NCI-H2107 (cell line): ENCODE measurements at places on chromosomes 2 and 18.

DNA sequence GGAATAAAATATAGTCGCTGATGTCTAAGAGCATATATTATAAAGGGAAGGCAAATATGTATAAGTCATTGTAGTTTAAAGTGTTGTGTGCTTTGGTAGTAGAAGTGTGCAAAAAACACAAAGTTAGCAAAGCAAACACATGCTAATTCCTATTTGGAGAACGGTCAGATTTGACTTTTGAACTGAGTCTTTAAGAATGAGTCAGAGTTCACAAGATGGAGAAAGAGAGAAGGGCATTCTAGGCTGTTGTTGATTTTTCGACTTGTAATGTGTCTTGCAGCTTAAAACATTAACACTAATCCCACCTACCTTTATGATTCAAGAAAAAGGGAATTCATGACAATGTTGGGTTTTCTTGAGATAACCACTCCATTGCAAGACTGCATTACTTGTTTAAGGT, 98.1 kb downstream of the CRIM1 start:
- no peak for DNase-seq

DNA sequence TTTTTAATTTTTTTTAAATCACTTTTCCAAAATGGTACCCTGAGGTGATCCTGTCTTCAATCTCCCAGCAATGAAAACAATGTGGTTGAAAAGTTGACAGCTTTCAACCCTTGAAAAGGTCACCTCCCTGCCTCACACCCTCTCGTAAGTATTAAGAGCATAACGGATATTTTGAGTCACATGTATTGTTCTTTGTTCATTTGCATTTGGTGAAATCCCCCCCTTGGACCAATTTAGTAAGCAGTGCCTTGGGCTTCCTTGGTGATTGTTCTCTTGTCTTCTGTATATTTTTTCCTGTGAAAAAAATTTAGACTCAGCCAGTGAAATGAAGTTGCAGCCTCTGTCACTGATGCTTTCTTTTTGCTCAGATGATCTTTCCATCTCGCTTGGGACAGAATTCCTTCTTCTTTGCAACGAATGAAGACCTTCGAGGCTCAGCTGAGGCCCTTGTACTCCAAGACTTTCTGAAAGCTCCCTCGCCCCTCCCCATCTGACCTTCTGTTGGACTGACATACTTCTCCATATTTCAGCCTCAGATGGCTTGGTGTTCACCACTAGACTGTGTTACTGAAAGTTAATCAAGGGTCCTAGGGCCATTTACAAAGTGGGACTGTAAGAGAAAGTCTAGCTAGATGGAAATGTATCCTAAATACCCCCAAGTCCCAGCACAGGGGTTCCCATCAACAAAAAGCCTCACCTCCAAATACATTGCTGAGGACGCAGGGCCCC, 158.4 kb downstream of the BCL2 start:
- no peak for DNase-seq

DNA sequence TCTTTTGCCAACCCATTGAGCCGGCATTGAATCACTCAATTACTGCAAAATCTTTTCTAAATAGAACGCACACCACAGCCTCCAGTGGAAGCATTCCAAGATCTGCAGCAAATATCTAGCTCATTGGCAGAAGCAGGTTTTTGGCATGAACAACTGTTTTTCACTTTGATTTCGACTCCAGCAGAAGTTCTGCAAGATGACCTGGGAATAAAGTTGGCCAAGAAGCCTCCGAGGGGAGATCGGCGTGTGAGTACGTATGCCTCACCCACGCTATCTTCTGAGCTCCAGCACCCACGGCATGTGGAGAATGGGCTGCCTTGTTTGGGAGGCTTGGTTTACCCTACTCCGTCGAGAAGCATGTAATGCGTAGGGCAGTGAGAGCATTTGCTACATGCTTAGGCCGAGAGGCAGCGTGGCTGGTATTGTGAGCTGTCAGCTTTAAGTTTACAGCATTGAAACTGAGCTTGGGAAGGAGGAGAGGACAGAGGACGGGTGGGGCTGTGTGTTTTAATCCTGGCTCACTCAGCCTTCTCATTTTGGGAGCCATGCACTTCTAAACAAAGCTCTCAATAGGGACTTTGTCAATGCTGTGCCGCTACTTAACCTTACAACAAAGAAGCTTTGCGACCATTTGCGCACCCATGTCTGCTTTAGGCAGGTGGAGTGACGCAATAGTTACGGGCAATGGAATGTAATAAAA, 10.5 kb downstream of the PCARE start:
- no peak for DNase-seq

- no peak for DNase-seq
Observed at GRCh38 chr2:43127208-43127940, 99.0 kb downstream of the ZFP36L2 start.

DNA sequence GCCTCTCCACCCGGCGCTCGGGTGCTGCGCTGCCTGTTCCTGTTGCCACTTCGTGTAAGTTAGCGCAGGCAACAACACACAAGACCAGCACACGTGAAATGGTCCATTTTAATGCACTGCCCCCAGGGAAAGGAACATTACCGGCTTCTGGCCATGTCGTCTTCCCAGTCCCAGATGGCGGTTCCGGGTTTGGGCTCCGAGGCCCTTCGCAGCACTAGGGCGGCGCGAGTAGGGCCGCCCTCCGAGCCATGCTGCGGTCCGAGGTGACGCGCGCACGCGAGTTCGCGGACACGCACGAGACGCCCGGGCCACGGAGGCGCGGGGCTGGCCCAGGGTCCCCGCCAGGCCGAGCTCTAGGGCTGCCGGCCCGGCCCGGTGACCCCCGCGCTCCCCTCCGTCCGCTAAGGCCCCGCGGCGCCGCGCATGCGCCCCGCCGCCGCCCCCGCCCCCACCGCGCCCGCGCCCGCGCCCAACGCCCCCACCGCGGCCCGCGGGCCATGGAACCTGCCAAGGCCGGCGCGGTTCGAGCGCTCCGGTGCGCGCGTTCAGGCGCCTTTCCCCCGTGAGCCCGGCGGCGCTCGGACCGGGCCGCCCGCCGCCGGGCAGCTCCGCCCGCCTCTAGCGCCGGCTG, 367 bp upstream of the ZNF236 start:
- DNase-seq, result peak; percentile 72

DNA sequence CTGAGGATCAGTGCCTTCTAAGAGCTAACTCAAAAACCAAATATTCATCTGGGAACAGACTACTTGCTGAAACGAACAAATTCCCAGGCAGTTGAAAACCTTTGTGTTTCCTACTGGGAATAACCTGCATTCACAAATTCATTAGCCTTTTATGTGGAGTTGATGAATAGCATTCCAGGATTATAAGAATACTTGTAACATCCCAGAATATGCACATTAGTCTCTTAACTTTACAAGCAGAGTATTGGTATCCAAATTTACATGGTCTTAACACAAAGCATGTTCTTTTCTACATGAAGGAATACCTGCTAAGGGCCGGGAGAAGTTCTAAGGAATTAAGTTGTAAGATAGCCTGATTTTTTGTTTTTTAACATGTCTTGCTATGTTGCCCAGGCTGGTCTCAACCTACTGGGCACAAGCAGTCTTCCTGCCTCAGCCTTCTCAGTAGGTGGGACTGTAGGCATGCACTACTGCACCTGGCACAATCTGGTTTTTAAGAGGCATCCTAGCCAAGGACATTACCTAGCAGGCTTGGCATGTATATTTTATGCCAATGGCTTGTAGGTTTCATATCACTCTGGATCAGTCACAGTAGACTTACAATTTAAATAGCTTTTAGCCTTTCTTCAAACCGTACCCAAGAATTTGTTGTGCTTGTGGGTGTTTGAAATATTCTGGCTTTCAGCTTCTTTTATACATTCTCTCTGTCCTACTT, 50.7 kb downstream of the MGAT5 start:
- DNase-seq, result no peak

DNA sequence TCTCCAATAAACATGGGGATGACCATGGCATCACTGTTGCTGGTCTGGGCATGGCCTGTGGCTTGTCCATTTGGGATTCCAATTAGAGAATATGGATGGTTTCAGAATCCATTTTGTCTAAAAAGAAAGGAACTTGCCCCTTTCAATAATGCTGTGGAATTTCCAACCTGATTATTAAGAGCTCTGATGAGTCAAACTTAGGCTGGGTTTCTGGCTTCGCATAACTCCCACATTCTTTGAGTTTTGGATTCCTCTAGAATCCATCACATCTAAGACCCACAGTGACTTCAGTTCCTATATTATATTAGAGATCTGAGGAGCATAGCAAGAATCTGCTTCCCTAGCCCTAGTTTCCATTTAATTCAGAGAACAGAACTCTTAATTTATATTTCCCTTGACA, 531.5 kb downstream of the TNS1 start:
- DNase-seq, result no peak

- no peak for DNase-seq
Observed at GRCh38 chr2:99140056-99140859, 1.2 kb upstream of the C2orf15 start.

GRCh38 chr18:49619801-49620200, 57.9 kb downstream of the LIPG start:
- no peak for DNase-seq

DNA sequence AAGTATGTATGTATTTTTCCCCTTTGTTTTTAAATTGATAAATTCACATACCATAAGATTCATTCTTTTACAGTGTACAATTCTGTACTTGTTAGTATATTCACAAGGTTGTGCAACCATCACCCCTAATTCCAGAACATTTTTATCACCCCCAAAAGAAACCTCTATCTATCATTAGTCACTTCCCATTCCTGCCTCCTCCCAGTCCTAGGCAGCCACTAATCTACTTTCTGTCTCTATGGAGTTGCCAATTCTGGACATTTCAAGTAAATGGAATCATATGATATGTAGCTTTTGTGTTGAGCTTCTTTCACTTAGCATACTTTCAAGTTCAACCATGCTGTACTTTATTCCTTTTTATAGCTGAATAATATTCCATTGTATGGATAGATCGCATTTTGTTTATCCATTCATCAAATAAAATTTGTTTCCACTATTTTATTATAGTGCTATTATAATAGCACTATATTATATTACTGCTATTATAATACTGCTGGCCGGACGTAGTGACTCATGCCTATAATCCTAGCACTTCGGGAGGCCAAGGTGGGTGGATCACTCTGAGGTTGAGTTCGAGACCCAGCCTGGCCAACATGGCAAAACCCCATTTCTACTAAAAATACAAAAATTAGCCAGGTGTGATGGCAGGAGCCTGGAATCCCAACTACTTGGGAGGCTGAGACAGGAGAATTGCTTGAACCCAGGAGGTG, 10.9 kb downstream of the STARD7 start:
- DNase-seq, result no peak

DNA sequence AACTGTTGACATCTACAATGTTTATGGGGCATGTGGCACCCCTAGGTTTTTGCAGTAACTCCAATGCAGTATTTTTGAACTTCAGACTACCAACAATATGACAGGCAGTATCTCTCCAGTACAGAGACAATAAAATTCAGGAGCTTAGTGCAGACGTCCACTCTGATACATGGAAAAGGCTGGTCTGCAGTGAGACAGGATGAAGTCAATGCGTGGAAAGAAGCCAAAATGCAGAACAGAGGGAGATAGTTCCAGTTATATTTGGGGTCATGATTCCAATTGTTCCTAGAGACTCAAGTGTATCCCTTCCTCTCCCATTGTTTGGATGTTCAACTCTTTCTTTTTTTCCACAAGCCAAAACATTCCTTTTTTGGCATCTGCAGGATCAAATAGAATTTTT, 18.7 kb upstream of the SMAD2 start:
- no peak for DNase-seq

- no peak for DNase-seq
Observed at GRCh38 chr2:73983322-73984202, 1.1 kb upstream of the TET3 start.

GRCh38 chr2:26904839-26905238, 56.9 kb downstream of the DPYSL5 start:
- no peak for DNase-seq

DNA sequence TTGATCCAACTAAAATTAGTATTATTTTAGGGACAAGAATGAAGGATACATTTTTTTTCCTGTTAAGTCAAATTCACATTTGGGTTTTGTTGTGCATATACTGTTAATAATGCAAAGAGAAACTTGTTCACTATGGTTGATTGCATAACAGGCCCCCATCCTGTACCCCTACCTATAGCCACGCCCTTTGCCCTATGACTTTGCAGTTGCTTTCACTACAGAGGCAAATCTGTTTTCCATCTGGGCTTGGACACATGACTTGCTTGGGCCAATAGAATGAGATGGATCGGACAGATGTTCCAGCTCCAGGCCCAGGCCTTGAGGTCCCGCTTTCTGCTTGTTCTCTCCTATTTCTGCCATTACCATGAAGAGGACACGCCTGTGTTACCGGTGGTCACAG, 278.5 kb upstream of the HNRNPA3 start:
- DNase-seq, result no peak

GRCh38 chr2:101736861-101737291, 39.4 kb downstream of the MAP4K4 start:
- DNase-seq, result no peak

DNA sequence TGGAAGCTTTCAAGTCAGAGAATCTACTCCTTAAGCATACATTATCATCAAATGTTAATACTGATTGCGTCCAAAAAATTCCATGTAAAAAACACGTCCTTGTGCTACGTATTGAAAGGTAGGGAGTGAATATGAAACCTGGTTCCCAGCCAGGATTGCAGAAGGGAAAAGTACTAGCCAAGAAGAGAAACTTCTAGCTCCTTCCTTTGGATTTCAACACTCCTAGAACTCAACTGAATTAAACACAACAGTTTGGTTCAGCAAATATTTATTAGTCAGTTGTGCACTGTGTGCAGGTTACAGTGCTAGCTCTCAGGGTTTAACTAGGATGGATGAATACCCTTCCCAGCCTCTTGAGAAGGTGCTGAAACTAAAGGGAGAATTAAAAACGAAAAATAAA, 33.9 kb upstream of the FHL2 start:
- DNase-seq, result no peak

- DNase-seq, result no peak
Observed at GRCh38 chr2:133377599-133377998, 190.7 kb downstream of the NCKAP5 start.

DNA sequence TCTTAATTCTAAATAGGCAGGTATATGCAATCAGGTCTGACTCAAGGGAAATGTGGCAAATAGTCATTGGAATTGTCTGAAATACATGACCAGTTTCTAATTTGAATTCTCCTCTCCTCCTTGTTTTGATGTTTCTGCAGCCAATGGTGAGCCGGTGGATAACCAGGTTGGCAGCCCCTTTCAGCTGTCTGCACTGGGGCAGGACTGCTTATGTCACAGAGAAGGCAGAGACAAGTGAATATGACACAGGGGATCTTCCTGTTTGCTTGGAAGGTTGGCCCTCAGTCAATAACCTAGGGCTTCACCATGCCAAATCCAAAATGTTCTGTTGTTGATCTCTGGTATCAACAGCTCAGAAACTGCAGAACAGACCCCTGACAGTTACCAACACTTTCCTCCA, 12.1 kb downstream of the MYT1L start:
- no peak for DNase-seq

- no peak for DNase-seq
Observed at GRCh38 chr2:77552956-77553355, 30.8 kb upstream of the LRRTM4 start.

- DNase-seq, result no peak
Observed at GRCh38 chr2:218659988-218660358, 490 bp downstream of the BCS1L start.

GRCh38 chr2:157497638-157498314, 53.9 kb upstream of the CYTIP start:
- no peak for DNase-seq

GRCh38 chr2:11096591-11096990, 58.7 kb upstream of the SLC66A3 start:
- DNase-seq, result no peak
